ENCODE measurements at places on chromosomes 3 and 15.

GRCh38 chr15:87633525-87633924 lies 623.0 kb downstream of the NTRK3 start:
- no peak for DNase-seq

DNA sequence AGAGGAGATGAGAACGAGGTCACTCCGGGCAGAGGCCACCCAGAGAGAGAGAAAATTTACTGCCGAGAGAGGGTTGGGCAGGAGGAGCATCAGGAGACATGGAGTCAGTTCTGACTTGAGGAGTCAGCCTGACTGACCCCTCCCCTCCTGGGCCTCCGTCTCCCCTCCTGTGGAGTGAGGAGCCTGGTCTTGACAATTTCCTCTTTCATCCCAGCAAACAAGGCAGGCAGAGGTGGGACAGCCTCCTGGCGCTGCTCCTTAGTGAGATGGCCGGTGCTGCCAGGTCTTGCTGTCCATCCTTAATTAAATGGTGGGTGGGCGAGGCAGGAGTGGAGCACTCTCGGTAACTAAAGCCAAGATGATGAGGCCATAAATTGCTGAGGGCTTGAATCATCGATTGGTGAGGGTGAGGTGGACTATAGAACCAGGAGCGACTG lies 60.6 kb downstream of the CYP11A1 start:
- no peak for DNase-seq

- DNase-seq: no peak
Measured at GRCh38 chr3:134339331-134339730, 34.9 kb downstream of the AMOTL2 start.

GRCh38 chr3:100425316-100425715 lies 24.0 kb downstream of the LNP1 start:
- no peak for DNase-seq
